ENCODE measurements at places on chromosomes 13 and 19.

GRCh38 chr19:43755256-43755801, 567 bp upstream of the SMG9 start:
- no peak for DNase-seq

GRCh38 chr19:30781047-30781446, 408.9 kb downstream of the ZNF536 start:
- DNase-seq, result no peak

- DNase-seq, result no peak
These were observed 419 bp downstream of the KDM4B start for GRCh38 chr19:4969292-4969771.

GRCh38 chr19:47661611-47662010, 51.6 kb upstream of the EHD2 start:
- no peak for DNase-seq

DNA sequence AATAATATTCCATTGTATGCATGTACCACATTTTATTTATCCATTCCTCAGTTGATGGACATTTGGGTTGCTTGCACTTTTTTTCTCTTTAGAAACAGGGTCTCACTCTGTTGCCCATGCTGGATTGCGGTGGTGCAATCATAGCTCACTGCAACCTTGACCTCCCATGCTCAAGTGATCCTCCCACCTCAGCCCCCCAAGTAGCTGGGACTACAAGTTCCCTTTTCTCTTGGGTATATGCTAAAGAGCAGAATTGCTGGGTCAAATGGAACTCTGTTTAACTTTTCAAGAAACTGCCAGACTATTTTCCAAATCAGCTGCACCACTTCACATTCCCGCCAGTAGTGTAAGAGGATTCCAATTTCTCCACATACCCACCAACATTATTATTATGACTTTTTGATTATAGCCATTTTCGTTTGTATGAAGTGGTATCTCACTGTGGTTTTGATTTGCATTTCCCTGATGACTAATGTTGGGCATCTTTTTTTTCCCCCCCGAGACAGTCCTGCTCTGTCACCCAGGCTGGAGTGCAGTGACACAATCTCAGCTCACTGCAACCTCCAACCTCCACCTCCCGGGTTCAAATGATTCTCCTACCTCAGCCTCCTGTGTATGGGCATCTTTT, 7.6 kb upstream of the IPO5 start:
- no peak for DNase-seq

GRCh38 chr19:40607311-40608239, 6.4 kb downstream of the LTBP4 start:
- no peak for DNase-seq

GRCh38 chr13:51894239-51894638, 32.5 kb downstream of the CCDC70 start:
- DNase-seq, result no peak

DNA sequence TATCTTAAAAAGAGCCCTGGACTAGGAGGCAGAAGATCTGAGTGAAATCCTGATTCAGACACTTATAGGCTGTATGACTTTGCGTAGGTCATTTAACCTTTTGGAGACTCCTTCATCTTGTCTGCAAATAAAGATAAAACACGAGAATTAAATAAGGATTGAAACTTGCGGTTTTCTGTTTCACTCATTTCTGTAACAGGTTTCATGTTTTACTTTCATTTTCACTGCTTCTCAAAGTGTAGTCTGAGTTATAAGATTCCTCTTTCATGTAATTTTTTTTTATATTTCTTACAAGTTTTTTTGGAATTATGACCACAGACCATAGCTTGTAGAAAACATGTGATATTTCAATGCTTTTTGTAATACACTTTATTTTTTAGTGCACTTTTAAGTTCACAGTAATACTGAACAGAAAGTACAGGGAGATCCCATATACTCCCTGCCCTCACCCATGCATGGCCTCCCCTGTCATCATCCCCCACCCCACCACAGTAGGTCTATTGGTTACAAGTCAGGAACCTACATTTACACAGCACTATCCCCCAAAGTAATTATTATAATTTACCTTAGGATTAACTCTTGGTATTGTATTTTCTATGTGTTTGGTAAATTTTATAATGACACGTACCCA, 174.6 kb downstream of the ITGBL1 start:
- no peak for DNase-seq

GRCh38 chr13:97276862-97277269, 54.7 kb downstream of the MBNL2 start:
- no peak for DNase-seq

- no peak for DNase-seq
These were observed 1340.8 kb downstream of the PCDH9 start for GRCh38 chr13:65889368-65889767.

GRCh38 chr19:1166872-1167573, 7.0 kb downstream of the SBNO2 start:
- DNase-seq, result no peak
